ENCODE measurements at places on chromosomes 3 and 15.

GRCh38 chr3:56257826-56258225 is 210.4 kb downstream of the ERC2 start:
- no peak for DNase-seq

DNA sequence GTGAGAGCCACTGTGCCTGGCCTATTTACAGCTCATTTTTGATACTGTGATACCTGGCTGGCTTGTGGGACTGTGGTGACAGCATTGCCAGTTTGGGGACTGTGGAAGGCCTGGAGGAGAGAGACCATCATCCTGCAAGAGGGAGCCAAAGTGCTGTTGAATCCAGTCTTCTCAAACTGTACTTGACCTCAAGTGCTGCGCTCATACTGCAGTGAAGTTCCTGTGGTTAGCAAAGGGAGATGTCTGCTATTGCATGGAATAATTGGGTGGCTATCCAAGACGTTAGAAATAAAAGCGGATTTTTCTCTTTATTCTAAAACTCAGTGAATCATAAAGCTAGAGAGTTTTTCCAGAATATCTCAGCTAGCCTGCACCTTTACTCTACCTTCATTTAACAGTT is 83.4 kb downstream of the CCK start:
- DNase-seq: no peak

- DNase-seq: no peak
These were observed 52.5 kb downstream of the PIAS1 start for GRCh38 chr15:68106656-68107055.

GRCh38 chr3:195221876-195222617 is 48.9 kb downstream of the XXYLT1 start:
- DNase-seq: no peak

DNA sequence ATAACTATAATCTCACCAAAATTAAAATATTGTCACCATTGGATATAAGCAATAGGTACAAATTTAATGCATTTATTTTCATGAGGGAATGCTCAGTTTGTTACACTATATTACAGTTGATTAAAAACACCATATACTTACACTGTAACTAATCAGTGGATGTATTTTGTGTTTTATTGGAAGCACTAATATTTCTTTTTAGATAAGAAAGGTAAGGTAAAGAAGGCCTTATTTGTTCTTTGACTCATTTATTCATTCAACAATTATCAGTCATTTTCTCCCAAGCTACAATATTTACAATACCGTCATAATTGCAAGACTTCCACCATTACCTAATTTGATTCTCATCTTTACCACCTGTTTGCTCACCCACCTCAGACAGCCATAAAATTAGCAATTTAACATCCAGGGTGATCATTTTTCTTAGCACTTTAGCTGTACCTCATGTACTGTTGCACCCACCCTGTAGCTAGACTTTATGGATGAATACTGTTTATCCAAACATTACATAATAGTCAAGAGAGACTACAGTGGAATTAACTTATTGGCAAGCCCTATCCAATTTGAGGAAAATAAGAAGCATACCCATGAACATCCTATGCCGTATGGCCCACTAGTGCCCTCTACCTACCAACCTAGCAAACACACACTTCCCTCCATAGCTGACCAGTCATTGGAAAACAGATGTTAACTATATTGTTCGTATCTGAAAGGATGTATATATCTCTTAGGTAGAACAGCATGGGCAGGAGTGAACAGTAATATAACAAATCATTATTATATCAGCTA is 229.6 kb downstream of the BBX start:
- no peak for DNase-seq

- no peak for DNase-seq
These were observed 182.5 kb downstream of the CACNA2D3 start for GRCh38 chr3:54304877-54305276.

All from GM12892 (cell line).